ENCODE measurements at places on chromosomes 7 and 10.
A peak's percentile ranks its signal among the peaks of the same experiment; 100 is the strongest.

- DNase-seq: peak; percentile 37
Observed at GRCh38 chr10:111076682-111077478, at the start of gene ADRA2A. Gene ADRA2A (plus strand): TSS chr10:111077029. CDS start chr10:111077997, 968 bp downstream.

GRCh38 chr10:114034923-114035645, 8.6 kb upstream of the ADRB1 start:
- DNase-seq: no peak

DNA sequence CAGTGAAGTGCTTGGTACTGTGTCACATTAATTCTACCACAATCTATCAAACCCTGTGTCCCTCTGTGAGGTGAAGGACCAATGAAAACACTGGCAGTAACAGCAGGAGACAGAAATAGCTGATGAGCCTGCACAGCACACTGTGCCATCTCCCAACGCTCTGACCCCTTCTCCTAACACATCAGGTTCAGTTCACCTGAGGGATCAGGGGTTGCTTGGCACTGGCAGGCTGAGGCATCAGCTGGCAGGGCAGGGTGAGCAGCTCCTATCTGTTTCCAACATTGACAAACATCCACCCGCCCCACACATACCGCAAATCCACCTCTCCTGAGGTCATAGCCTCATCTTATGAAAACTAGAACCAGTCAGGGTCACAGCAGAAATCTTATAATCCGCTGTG, 120.9 kb downstream of the ICA1 start:
- no peak for DNase-seq

GRCh38 chr7:46191776-46192175, 270.7 kb upstream of the IGFBP3 start:
- no peak for DNase-seq

DNA sequence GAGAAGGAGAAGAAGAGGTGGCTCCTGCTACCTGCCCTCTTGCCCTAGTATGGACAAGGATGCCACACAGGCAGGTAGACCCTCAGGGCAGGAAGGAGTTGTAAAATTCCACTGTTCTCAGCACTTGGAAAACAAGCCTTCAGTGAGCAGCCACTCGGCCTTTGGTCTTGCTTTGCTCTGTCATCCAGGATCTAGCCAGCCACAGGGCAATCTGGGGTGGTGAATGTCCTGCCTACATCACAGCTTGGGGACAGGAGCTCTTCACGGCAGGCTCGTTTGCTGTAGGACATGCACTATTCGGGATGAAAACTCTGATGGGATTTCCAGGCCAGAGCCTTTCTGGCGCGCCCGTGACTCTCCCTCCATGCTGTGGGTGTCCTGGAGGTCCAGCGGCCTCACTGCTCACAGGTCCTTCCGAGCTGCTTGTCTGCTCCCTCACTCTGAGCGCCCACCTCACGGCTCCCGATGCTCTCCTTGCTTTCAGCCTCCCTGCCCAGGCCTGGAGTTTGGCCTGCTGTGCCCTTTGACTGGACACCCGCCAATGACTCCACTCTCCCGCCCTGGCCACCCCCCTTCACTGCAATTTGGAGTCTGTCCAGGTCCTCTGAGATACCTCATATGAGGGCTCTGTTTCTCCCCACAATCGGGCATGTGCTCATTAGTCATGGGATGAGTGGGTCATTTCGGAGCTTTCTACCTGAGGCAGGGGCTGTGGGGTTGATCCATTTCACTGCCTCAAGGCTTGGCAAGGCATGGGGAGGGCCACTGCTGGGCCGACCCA, 227.2 kb upstream of the GRB10 start:
- peak; percentile 23 for DNase-seq

DNA sequence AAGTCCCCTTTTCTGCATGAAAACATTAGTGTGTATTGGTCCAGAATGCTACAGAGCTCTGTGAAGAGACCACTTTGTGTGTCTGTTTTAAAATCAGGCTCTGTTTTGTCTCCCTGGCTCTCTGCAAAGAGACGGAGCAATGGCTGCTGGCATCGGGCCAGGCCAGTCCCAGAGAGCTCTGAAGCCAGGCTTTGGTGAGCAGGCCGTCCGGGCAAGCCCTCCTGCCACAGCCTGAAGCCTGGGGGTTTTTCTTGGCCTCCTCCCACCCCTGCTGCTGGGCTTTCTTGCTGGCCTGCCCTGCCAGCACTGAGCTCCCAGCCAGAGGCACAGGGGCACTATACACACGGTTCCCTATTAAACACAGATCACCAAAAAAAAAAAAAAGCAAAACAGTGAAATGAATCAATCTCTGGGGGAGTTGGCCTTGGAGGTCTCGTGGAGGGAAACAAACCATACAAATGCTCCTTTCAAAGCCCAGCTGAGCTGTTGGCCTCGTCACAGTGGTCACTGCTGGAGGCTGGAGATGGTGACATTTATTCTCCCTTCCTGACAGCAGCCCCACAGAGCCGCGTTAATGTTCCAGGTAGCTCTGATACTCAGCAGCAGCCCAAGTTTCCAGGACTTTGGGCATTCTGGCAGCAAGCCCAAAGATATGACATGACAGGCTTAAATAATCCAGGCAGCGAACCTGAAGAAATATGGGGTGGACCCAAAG, 237.2 kb downstream of the TCF7L2 start:
- peak; percentile 40 for DNase-seq

- no peak for DNase-seq
Observed at GRCh38 chr7:155371331-155371883, 73.7 kb downstream of the INSIG1 start.

GRCh38 chr7:70580161-70580560, 551.8 kb upstream of the GALNT17 start:
- no peak for DNase-seq

- DNase-seq: no peak
Observed at GRCh38 chr10:33136271-33136670, 178.2 kb upstream of the ITGB1 start.

DNA sequence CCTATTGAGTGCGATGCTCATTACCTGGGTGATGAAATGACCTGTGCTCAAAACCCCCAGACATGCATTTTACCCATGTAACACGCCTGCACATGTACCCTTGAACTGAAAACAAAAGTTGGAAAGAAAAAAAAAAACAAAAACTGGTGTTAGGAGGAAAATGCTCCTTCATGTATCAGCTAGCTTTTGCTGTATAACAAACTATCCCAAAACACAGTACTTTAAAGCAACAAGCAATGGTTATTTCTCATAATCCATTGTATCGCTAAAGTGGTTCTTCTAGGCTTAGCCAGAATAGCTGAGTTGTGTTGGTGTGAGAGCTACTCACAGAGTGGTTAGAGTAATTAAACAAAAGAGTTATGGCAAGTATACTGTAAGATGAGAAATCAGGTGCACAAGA, 12.2 kb upstream of the GALNT11 start:
- no peak for DNase-seq

DNA sequence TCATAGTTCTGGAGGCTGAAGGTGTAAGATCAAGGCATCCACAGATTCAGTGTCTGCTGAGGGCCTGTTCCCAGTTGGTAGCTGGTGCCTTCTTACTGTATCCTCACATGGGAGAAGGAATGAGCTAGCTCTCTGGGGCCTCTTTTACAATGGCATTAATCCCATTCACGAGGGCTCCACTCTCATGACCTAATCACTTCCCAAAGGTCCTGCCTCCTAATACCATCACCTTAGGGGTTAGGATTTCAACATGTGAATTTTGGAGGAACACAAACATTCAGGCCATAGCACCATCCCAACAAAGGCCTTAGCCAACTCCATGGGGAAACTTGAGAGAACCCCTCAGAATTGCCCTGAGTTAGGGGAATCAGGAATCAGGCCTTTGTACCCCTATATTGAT, 66.1 kb upstream of the CREB5 start:
- no peak for DNase-seq

DNA sequence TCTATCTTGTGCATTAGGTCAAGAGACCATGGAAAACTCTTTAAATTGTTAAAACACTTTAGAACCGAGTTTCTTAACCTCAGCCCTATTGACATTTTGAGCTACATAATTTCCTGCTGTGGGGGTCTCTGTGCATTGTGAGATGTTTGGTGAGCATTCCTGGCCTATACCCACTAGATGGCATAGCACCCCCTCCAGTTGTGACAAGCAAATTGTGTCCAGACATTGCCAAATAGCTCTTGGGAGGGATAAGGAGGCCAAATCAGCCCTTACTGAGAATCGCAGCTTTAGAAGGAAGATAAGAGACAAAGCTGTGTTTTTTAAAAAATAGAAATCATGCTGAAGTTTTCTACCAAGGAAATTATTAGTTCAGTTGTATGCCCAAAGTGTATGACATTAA, 1158.5 kb upstream of the C7orf33 start:
- peak; percentile 59 for DNase-seq

GRCh38 chr10:61612009-61612408, 50.7 kb upstream of the CABCOCO1 start:
- DNase-seq: no peak

DNA sequence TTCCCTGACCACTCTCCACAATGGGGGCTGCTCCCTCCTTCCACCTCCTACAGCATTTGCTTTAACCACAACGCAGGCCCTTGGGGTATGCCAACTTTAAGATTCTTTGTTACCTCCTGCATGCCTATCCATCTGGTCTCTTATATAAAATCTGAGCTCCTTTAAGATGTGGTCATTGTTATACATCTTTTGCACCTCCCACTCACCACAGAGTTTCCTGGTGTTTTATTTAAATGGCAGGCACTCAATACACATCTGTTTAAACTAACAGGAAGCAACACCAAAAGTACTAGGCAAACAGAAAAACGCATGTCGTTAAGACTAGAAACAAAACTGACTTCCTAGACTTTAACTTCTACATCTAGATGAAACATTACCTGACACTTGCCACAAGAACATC, 36.3 kb downstream of the SLC25A13 start:
- DNase-seq: no peak

DNA sequence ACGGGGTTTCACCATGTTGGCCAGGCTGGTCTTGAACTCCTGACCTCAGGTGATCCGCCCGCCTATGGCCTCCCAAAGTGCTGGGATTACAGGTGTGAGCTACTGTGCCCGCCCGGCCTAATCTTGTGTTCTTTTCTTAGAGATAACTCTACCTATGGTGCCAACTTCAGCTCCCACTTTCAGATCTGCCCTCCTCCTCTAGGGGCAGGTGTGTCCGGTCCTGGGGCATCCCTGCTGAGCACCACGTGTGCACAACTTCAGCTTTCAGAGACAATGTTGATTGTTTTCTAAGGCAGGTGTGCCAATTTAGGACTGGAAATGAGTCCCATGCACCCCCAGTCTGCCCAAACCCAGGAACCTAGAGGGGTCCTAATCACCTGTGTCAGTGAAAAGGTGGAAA, 18.5 kb upstream of the FXYD4 start:
- DNase-seq: no peak

GRCh38 chr7:66198956-66199355, 6.2 kb upstream of the TPST1 start:
- no peak for DNase-seq

- no peak for DNase-seq
Observed at GRCh38 chr10:120387326-120387725, 69.7 kb upstream of the PLPP4 start.

DNA sequence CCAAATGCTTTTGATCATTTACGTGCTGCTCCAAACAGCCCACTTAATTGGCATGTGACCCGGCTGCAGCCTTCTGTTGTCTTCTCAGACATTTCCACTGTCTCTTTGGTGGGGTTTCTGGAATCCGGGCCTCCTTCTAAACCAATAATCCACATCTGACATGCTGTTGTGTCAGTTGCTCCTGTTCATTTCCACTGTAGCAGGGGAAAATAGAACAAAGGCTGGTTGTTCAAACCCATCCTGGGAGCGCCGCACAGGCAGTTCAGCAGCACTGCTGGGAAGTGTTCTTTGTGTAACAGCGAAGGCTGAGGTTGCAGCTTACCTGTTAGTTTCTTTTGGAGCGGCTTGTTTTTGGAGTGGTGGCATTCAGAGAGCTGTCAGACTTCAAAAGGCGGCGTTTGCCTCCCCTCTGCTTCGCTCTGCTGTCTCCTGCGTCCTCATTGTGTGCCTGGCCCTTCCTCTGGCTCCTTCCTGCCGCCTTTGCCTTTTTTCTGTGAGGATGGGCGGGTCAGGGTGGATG, 149.4 kb downstream of the SNX10 start:
- no peak for DNase-seq

DNA sequence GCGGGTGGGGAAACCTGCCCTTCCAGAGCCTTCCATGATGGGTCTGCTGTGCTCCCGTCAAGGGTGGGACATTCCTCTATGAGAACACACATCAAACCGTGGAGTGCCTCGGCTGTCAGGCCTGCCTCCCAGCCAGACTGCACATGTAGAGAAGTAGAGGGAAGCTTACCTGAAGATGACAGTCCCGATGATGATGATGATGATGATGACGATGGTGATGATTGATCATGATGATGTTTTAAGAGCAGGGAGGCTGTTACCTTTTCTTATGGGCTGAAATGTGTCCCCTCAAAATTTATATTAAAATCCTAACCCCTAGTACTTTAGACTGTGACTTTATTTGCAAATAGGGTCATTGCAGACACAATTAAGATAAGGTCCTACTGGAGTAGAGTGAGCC, 76.1 kb upstream of the ANLN start:
- DNase-seq: no peak

DNA sequence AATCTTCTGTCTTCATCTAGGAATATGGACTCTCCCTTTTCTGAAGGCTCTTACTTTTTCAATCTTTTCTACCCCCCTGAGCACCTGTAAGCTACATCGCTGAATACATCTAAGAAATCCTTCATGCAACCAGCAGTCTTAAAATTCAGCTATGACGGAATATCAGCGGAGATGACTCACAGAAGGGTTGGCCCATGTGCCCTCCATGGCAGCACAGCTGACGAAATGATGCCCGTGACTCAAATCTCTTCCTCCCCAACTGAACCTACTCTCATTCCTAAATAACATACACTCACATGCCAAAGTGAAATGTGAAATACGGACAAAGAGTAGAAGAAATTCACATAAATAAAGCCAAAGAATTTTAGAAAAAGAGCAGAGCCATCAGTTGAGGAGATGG, 30.3 kb upstream of the NCAPG2 start:
- peak; percentile 51 for DNase-seq

DNA sequence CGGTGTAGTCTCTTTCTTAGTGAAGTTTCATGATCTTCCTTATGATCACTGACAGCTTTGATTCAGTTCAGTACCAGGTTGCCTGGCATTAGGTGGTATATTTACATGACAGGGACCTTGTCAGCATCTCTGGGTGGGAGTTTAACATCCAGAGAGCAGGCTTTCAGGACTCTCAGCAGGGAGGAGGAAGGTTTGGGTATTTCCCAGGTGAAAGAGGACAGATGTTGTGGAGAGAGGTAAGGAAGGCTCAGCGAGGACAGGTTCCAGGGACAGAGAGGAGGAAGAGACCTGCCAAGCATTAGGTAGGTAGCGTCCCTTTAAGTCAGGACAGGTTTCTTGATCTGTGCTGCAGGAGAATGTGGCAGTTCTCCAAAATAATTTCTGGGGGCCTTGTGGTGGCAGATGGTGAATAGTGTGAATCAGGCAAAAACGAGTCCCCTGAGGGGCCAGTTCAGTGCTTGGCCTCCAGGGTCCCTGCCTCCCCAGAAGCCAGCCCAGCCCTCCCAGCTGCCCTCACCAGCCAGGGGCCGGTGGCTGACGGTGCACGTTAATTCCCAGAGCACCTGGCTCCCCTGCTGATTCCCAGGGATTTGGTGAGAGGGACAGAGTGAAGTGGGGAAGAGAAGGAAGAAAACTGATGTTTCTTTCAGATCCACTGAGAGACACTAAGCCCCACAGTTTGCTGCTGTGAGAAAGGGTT, 82.0 kb downstream of the VWC2 start:
- DNase-seq: no peak
